ENCODE measurements at places on chromosomes 2 and 18. TPM values are rescaled to one million over a fixed set of nuclear protein-coding genes. Genes with fewer than 3 reads are reported as not detected.

The KIF1A gene
- 8.2 TPM for total RNA-seq

The GPR39 gene
- not detected for total RNA-seq

The TGFA gene
- 0.18 TPM for total RNA-seq

The VIT gene
- not detected for total RNA-seq

The TTLL4 gene
- total RNA-seq: 46.6 TPM

DNA sequence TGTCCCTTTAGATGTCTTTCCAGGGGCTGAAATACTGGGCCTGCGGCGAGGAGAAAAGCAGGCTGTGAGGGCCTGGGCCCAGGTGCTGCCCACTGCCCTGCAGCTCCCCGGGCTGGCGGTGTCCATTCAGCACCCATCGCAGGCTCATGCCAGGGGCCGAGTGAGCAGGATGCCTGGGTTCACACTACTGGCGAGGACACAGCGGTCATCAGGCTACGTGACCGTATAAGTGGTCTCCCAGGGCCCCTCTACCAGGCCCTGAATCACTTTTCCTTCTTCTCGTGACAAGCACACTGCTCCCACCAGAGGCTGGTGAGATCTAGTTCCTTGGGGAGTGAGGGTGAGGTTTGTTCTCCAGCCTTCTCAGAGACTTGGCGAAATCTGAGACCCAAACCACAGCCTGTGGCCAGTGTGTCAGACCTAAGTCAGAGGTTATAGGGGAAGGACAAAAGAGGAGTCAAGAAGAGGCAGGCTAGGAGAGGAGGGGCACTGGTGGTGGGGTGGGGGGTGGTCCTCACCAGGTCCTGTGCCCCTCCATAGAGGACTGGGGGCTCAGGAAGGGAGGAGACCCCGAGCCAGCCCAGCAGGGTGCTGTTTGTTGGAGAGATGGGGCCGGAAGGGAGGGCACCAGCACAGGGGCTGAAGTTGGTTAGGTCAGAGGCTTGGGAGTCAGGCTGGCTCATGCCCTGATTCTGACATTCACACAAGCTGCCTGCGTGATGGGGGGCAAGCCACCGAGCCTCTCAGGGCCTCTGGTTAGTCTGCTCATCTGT lies 6.6 kb upstream of the SEMA4C start:
- no peaks in the 10 kb centered on the region for H3K36me3 ChIP-seq
- no peaks in the 10 kb centered on the region for H3K27me3 ChIP-seq
- DNase-seq: no peak
- H3K4me3 ChIP-seq: no peak overlapping the region
- peaks cover 31% of the 10 kb centered on the region for H3K4me1 ChIP-seq

DNA sequence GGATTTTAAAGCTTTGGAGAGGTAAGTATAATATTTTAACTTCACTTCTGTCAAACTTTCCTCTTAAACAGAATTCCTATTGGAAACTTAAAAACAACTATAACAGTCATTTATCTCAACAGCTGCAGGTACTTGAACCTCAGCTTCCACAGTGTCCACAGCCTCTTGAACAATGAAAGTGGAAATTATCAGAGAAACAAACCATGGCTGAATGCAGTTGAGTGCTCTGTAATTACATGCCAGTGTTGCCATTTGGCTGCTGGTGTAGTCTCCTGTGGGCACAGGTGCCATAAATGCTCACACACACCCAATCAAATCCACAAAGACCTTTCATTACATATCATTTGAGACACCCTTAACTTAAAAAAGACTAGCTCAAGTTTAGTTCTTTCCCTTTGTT lies 125.1 kb downstream of the CPS1 start:
- H3K36me3 ChIP-seq: no peaks in the 10 kb centered on the region
- no peaks in the 10 kb centered on the region for H3K4me1 ChIP-seq
- no peak for DNase-seq
- H3K27me3 ChIP-seq: no peaks in the 10 kb centered on the region
- H3K4me3 ChIP-seq: no peak overlapping the region

- H3K36me3 ChIP-seq: no peaks in the 10 kb centered on the region
- H3K27ac ChIP-seq: no peak overlapping the region
- no peaks in the 10 kb centered on the region for H3K4me1 ChIP-seq
- H3K27me3 ChIP-seq: peaks cover 14% of the 10 kb centered on the region
These were observed 34.8 kb upstream of the FAM110C start for GRCh38 chr2:80971-81736.

- H3K27ac ChIP-seq: no peak overlapping the region
- H3K4me3 ChIP-seq: no peak overlapping the region
- no peaks in the 10 kb centered on the region for H3K36me3 ChIP-seq
- no peaks in the 10 kb centered on the region for H3K4me1 ChIP-seq
These were observed 547.0 kb downstream of the NUP35 start for GRCh38 chr2:183671233-183671632.

DNA sequence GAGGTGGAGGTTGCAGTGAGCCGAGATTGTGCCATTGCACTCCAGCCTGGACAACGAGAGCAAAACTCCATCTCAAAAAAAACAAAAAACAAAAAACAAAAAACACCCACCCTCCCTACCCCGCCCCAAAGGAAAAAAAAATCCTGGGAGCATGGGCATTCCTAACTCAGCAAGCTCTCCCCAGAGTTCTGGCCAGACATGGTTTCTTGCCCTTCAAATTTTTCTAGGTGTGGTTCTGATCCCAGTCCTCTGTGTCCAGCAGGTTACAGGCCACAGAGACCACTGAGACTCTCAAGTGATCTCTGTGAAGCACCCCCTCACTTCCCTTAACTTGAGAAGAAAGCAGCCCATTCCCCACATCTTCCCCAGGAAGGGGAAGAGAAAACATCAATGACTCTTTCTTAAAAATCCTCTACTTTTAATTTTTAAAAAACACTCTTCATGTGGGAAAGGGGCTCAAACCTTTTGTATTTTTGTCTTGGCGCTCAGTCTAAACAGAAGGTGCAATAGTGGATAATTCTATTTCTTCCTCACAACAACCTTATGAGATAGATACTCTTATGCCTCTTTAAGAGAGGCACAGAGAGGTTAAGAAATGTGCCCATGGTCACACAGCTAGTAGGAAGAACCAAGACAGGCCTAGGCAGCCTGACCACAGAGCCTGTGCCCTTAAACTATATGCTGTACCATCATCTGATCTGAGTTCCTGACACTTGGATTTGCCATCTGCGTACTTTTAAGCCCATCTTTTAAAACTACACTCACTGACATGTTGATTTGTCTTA lies 6.9 kb upstream of the KCNE4 start:
- peaks cover 8% of the 10 kb centered on the region for H3K27me3 ChIP-seq
- no peaks in the 10 kb centered on the region for H3K36me3 ChIP-seq
- no peak for DNase-seq

- no peak overlapping the region for H3K27ac ChIP-seq
- no peak overlapping the region for H3K4me3 ChIP-seq
- H3K36me3 ChIP-seq: no peaks in the 10 kb centered on the region
These were observed 125.5 kb upstream of the EPC2 start for GRCh38 chr2:148519013-148519412.

DNA sequence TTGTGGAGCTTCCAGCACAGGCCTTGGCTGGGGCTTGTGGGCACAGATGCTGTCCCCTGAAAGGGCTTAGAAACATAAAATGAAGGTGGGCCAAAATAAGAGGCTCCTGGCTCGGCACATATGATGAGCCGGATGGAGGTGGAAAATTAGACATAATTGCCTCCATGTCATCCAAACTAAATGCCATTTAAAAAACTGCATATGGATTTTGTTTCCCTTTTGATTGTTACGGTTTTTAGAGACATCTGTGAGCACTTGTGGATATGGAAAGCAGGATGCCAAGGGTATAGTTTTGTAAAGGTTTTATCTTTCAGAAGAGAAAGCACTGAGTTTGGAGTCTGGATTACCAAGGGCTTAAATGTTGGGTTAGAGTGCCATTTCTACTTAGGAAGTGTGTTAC lies 498.3 kb downstream of the RIT2 start:
- no peak for DNase-seq
- H3K4me1 ChIP-seq: no peaks in the 10 kb centered on the region
- no peak overlapping the region for H3K4me3 ChIP-seq
- no peak overlapping the region for H3K27ac ChIP-seq
- H3K27me3 ChIP-seq: no peaks in the 10 kb centered on the region
